ENCODE measurements at places on chromosomes 2 and 18.

GRCh38 chr2:168278424-168278888 is 31.1 kb upstream of the STK39 start:
- DNase-seq: no peak

GRCh38 chr2:232598293-232598692 is 35.1 kb upstream of the EFHD1 start:
- no peak for DNase-seq

- DNase-seq: no peak
Observed at GRCh38 chr2:158255257-158255656, 153.6 kb downstream of the UPP2 start.

GRCh38 chr18:12750715-12751502 is 48.1 kb downstream of the PSMG2 start:
- no peak for DNase-seq

GRCh38 chr18:60092073-60092472 is 192.3 kb downstream of the PMAIP1 start:
- no peak for DNase-seq

DNA sequence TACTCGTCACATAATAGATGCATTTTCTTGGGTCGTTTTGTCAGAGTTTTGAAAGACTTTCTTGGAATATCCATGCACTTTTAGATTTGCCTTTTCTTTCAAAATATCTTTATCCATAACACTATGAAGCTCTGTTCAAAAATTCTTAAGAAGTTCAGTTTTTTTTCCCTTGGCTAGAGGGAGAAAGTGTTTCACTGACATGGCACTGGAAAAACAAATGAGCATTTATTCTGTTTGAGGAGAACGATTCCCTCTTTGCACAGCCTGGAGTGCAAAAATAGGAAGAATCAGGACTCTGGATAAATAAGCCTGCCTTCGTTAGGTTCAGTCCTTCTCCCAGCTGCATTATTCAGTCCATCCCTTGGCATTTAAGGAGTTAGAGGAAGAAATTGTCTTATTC is 91.0 kb upstream of the RPE start:
- DNase-seq: no peak

GRCh38 chr2:217262911-217263310 is 403.0 kb upstream of the TNP1 start:
- DNase-seq: no peak

DNA sequence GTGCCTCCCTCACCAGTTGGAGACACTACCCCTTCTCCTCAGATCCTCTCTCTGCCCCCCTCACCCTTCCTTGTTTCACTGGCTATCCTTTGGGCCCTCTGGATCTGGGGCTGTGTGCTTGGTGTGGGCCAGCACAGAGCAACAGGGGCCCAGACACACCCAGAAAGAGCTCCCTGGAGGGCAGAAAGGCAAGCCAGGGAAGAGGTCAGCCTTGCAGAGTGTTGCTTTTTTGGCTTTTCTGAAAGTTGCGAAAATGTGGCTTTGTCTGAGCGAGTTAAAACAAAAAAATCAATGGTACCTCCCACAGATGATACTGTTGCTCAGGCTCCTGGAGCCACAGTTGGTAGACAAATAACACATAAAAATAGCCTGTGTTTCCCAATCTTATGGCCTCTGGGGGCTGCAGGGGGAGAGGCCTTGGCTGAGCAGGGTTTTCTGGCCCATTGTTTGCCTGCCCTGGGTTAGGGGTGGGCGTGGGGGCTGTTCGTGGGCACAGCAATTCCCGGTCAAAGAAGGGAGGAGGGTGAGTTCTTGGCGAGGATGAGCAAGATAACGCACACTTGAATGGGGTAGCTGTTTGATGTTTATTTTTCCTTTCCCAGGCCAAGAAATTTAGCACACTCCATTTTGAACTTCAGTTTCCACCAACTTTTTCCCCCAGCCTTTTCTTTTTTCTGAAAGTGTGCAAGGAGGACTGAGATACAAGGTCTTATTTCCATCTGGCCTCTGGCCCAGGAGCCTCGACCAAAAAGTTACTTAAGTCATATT is 167.0 kb upstream of the HAAO start:
- DNase-seq: no peak

DNA sequence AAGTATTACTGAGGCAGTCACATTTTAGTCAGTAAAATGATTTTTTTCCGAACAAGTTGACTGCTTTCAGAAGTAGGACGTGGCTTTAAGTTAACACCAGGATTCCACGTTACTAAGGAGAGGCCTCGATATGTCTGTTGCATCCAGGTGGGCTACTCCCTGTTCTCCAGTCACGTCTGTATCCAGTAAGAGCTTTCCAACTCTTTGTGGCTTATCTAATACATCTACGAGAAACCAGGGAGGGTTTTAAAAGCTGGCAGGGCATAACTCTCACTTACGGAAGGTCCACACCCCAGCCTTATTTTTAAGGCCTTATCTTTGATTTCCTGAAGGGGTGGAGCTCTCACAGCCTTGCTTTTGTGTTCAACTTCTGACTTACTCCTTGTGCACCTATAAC is 99.2 kb downstream of the SLC8A1 start:
- no peak for DNase-seq

All from stimulated activated CD4-positive, alpha-beta T cell treated with anti-CD3 and anti-CD28 coated beads, Interleukin-2, amount 100 ng/mL, for 48 hours (primary cell).